ENCODE measurements at places on chromosomes 5 and 9. TPM values are rescaled to one million over a fixed set of nuclear protein-coding genes. Genes with fewer than 3 reads are reported as not detected.

Gene BOD1
- total RNA-seq, result 29.2 TPM

- peaks cover 6% of the 10 kb centered on the region for H3K27me3 ChIP-seq
- no peak overlapping the region for H3K27ac ChIP-seq
- H3K4me1 ChIP-seq, result no peaks in the 10 kb centered on the region
- H3K36me3 ChIP-seq, result no peaks in the 10 kb centered on the region
These were observed 161.0 kb upstream of the CCDC152 start for GRCh38 chr5:42595597-42595996.

DNA sequence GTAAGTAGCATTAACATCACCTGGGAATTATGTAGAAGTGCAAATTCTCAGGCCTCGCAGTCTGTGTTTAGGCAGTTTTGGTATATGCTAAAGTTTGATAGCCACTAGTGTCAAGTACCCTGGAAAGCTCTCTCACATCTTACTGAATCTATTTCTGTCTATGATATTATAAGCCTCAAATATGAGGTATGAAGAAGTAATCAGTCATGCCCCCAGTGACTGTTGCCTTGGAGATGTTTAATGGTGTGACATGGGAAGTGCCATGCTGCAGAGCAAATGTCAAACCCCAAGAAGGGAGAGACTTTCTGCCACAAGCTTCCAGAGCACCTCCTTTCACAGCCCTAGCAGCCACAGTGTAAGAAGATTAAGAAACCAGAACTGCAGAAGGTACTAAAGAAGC lies 9.8 kb upstream of the PDE8B start:
- peaks cover 9% of the 10 kb centered on the region for H3K27me3 ChIP-seq
- H3K36me3 ChIP-seq, result no peaks in the 10 kb centered on the region
- H3K4me3 ChIP-seq, result no peak overlapping the region
- peaks cover 5% of the 10 kb centered on the region for H3K4me1 ChIP-seq
- DNase-seq, result no peak
- H3K27ac ChIP-seq, result no peak overlapping the region

Gene LCN6
- total RNA-seq, result not detected

GRCh38 chr9:127139071-127139731 lies 16.8 kb upstream of the ANGPTL2 start:
- H3K4me3 ChIP-seq, result no peak overlapping the region
- no peaks in the 10 kb centered on the region for H3K4me1 ChIP-seq
- no peak overlapping the region for H3K27ac ChIP-seq
- no peak for DNase-seq

GRCh38 chr5:3596857-3597166 lies 1.2 kb downstream of the IRX1 start:
- H3K36me3 ChIP-seq, result peaks cover 1% of the 10 kb centered on the region
- H3K27me3 ChIP-seq, result peaks cover 61% of the 10 kb centered on the region
- H3K4me3 ChIP-seq, result no peak overlapping the region
- no peak overlapping the region for H3K27ac ChIP-seq
- DNase-seq, result no peak

Measured in activated CD4-positive, alpha-beta T cell treated with anti-CD3 and anti-CD28 coated beads for 36 hours (primary cell).